NCI-H1105 treated with DMSO at 0.1 percent for 48 hours (cell line): ENCODE measurements at places on chromosomes 12 and 14.

GRCh38 chr14:77324816-77325745 lies 4.2 kb downstream of the GSTZ1 start:
- DNase-seq: no peak

DNA sequence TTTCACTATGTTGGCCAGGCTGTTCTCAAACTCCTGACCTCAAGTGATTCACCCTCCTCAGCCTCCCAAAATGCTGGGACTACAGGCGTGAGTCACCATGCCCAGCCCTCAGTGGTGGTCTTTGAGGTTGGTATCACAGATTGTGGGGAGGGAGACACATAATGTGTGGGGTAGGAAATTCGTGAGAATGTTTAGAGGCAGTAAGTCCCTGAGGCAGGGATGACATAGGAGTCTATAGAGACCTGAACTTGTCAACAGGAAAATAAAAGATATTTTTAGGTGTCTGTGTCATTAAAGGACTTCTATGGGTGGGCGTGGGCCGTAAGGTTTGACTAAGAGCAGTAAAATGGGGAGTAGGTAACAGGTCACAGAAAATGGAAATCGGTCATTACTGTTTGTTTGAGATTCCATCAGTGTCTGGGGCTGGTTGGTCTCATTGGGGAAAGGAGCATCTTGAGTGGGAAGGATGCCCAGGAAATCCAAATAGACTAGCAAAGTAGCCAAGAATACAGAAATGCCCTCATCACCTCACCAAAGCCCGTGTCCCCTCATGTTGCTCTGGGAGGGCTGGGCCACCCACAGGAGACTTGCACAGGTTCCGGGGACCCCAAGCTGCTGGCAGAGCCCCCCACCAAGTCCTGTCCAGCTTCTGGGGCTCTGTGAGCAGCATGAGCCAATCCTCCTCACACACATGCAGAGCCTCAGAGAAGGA lies 63.6 kb upstream of the BCL2L14 start:
- DNase-seq: no peak

DNA sequence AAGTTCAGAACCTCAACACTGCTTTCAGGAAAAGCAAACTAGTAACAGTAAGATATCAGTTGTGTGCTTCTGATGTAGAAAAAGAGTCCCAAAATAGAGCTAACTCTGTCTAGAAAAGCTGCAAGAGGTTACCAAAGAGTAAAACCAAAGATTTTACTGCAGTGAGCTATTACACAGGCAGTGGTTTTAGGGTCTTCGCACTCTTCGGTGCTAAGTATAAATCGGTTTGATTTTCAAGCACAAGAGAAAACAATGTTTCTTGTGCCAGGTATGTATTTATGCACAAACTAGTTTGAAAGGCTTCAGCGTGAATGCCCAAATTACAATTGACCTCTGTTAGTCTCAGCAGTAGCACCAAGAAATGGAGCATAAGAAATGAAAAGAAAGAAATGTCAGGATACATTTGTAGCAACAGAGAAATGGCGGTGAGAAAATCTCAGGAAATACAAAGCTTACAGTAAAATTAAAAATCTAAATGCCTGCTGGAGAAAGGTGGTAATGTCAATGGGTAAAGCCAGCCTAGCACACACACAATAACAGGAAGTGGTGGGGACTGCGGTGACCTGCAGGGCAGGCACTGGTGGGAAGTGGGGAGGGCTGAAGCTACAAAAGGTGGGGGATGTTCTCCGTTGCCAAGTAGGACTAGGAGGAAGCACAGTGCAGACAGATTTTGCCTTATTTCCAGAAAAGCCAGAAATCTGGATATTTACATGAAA lies 18.0 kb upstream of the DYRK2 start:
- DNase-seq: no peak

- DNase-seq: no peak
Measured at GRCh38 chr14:85040046-85040685, 489.8 kb upstream of the FLRT2 start.

GRCh38 chr14:64755781-64756221 lies 51.6 kb downstream of the PLEKHG3 start:
- no peak for DNase-seq

GRCh38 chr12:76265424-76266180 lies 82.6 kb downstream of the BBS10 start:
- no peak for DNase-seq

- DNase-seq: no peak
Measured at GRCh38 chr14:51917193-51917592, 56.8 kb downstream of the GNG2 start.

DNA sequence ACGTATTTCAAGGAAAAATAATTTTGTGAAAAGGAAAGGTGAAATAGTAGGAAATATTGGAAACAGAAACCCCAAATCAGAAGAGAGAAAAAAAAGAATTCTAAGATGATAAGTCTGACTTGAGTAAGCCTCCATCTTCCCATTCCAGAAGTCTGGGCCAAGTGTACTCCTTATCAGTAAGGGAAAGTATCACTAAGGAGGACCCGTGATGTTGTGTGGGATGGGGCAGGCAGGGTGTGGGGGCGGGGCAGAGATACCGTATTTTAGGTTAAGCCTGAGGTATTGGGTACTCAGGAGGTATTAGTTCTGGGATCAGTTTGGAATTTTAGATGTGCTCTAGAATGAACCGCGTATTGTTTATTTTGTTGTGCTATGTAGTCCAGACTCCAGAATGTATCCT lies 33.8 kb upstream of the PSMA6 start:
- DNase-seq: no peak

DNA sequence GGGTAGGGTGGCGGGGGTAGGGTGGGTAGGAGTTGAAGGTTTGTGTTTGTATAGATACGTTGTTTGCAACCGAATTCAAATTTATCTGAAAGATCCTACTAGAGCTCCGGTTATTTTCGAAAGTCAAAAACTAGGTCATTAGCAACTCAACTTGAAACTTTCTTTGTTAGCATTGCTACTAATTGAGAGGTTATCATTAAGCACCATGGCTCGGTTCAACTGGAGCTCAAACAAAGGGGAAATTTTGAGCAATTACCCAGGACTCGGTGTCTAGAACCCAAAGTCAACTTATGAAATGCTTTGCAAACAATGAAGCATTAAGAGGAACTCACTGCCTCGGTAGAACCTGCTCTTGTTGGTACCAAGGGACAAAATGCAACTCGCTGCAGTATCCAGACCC lies 207.7 kb downstream of the BCAT1 start:
- no peak for DNase-seq

DNA sequence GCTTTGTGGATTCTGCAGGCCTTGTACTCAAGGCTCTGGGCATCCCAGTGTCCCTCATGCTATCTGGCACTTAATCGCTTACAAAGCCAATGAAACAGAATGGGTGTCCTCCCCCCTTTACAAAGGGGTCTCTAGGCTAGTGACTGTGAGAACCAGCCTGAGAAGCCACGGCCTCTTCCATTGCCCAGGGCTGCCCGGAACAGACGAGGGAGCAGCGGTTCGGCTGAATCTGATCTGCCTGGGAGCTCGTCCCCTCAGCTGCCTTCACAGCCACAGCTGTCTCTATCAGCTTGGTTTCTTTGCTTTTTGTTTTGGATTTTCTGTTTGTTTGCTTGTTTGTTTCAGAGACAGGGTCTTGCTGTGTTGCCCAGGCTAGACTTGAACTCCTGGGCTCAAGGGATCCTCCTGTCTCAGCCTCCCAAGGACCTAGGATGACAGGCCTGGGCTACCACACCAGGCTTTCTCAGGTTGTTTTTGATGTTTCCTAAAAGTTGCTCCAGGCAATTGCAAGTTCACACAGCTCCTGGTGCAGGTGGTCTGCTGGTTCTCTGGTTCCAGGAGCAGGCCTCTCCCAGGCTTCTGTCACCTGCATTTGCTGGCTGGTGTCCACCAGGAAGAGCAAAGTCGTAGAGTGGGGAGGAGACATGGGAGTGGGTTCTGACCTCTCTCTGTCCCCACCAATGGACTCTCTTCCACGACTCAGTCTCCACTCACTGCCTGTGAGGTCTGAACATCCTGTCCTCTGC lies 10.9 kb upstream of the RIN3 start:
- no peak for DNase-seq

DNA sequence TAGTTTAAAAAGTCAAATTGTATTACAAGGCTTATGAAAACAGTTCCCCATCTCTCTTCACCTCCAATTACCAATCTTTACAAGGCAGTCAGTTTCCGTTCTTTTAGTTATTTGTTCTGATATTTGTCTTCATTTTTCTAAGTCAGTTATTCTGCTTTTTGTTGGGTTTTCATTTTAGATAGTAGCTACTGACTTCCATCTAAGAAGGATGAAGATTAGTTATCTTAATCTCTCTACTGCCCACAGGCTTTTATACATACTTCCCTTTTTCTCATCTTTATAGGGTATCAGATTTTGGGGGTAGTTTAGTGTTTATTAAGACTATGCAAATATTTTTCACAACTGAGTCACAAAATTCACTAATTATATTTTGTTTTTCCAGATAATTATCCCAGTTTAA lies 38.4 kb downstream of the FRS2 start:
- DNase-seq: no peak

- no peak for DNase-seq
Measured at GRCh38 chr14:32821964-32822653, 116.6 kb upstream of the NPAS3 start.

DNA sequence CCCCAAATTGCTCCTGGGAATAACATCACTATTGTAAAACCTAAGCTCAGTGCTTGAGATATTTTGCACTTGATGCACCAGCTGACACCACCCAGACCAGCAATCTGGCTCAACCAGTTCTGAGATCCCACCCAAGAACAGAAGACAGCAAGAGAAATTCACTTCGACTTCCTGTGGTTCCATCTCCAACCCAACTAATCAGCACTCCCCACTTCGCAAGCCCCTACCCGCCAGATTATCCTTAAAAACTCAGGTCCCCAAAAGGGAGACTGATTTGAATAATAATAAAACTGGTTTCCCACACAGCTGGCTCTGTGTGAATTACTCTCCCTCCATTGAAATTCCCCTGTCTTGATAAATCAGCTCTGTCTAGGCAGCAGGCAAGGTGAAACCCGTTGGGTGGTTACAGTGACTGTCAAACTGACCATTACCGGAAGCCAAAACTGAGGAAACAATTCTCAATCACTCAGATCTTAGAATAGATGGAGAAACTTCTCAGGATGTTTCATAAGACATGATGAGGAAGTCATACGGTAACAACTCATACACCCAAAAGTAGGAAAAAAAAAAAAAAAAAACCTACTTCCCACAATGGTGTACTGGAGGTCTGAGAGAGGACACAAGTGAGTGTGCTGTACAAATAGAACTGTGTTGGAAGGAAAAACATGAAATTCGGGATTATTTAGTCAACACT lies 92.4 kb downstream of the TMTC1 start:
- DNase-seq: no peak

DNA sequence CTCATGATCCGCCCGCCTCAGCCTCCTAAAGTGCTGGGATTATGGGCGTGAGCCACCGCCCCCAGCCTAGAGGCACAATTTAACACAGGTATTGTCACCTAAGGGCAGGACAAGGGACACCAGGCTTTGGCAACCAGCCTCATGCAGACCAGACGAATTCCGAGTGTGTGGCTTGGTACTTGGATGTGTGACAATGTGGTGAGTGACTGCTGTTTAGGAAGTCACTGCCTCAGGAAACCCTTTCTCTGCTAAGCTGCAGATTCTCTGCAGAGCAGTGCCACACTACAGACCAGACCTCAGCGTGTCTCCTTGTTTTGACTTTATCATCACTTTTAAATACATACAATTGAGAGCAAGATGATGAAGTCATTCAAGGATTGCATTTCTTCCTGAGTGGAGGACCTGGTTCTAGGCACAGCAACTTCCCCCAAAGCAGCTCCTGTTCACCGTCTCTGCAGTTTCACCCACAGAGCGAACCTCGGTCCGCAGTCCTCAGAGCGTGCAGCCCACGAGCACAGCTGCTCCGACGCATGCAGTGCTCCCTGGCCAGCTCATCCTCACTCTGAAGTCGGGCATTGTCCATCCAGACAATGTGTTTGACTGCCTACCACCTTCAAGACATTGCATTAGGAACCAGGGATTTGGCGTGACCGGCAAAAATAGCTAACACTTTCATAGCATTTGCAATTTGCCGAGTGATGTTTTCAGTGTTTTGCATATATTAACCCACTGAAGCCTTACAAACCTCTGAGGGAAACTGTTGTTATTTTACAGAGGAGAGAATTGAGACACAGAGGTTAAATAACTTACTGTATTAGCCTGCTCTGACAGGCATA lies 235.2 kb downstream of the CHST11 start:
- DNase-seq: no peak

DNA sequence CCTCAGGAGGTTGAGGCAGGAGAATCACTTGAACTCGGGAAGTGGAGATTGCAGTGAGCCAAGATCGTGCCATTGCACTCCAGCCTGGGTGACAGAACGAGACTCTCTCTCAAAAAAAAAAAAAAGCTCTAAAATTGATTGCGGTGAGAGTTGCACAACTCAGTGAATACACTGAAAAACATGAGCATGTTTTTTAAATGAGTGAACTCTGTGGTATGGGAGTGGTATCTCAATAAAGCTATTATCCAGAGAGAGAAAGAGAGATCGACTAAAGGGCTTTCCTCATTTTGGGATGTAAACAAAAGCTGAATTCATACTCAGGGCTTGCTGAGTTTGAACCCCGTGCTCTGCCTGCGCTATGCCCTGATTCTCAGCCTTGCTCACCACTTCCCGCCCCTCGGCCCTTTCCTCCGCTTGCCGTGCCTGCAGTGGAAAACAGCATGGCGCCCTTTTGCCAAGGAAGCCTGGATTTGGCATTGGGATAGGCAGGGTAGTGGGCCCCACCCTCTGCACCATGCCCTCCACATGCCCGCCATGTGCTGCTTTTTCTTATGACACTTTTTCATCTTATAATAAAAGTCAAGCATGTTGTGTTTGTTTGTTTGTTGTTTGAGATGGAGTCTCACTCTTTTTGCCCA lies 102.5 kb downstream of the LGMN start:
- DNase-seq: no peak

GRCh38 chr14:101176535-101177205 lies 273.1 kb upstream of the RTL1 start:
- DNase-seq: no peak

DNA sequence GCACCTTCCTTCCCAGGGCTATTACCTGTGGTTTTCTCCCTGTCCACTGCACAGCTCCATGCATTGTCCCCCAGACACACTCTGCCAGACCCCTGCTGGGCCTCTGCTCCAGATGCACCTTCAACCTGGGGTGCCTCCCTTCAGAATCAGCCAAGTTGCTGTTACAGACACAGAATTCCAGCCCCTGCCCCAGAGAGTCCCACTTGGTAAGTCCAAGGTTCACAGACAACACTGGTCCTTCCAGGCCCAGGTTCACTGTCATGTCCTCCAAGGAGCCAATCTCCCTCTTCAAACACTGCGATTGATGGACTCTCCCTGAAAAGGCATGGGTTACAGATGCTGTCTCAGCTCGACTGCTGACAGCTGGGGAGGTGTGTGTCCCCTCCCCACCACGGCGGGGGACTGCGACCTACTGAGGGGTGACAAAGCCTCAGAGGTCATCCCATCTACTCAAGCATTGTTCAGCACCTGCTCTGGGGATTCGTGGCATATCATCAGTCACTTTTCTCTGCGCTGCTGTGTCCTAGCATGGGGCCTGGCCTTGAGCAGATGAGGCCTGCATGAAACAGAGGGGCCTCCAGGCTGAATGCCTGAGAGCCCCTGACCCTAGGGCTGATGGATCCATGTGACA lies 24.3 kb downstream of the CALM1 start:
- no peak for DNase-seq

GRCh38 chr14:70748422-70748821 lies 60.9 kb downstream of the MAP3K9 start:
- no peak for DNase-seq

- no peak for DNase-seq
Measured at GRCh38 chr14:54944737-54945391, 42.2 kb upstream of the GCH1 start.
